ENCODE measurements at places on chromosomes 1 and 21. TPM values are rescaled to one million over a fixed set of nuclear protein-coding genes. Genes with fewer than 3 reads are reported as not detected.

GSTM1 gene
- not detected for total RNA-seq

KCNJ6 gene
- total RNA-seq, result not detected

GJA9 gene
- total RNA-seq, result not detected

MNDA gene
- 0.53 TPM for total RNA-seq

SPRR5 gene
- not detected for total RNA-seq

CSF3R gene
- total RNA-seq, result 4.3 TPM

PDC gene
- total RNA-seq, result not detected

CYP4B1 gene
- 0.33 TPM for total RNA-seq

GRCh38 chr1:215568299-215568692 lies 1.2 kb downstream of the KCTD3 start:
- no peak for DNase-seq

DNA sequence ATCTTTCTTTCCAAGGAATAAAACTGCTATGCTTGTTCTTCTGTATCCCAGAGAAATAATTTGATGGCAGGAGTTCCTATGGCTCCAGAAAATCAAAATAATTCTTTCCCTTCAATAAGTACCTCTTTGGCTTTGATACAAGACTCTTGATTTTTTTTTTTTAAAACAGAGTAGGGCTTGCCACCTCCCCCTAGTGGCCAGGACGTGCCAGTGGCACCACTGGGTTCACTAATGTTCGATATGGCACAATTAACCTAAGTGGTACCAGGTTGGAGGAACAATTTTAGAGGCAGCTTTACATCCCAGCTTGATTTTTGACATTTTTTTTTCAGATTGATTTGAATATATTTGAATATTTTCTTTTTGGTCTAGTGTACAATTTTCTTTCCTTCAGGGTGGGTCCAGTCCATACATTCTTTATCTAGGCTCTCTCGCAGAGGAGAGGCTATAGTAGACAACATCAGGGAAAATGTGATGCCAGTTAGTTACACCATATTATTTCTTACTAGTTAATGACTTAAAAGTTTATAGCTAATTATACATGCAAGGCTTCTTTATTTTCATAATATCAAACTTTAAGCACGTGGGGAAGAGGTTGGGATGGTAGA lies 330.9 kb downstream of the S1PR1 start:
- DNase-seq, result no peak

DNA sequence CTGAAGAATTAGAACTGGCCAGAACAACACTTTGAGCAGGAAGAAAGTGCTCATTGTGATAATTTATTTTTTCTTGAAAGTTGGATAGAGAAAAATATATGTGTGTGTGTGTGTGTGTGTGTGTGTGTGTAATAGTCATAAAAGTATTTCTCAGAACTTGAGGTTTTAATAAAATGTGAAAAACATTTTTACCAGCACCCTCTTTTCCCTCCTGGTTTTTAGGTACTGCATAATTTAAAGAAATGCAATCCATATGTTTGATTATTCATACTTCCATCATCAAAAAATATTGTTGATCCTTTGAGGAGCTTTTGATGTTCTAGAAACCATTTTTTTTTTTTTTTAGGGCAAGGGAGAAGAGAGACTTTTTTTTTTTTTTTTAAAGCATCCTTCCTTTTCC lies 66.8 kb upstream of the JUN start:
- no peak for DNase-seq

- DNase-seq, result no peak
Measured at GRCh38 chr1:216528816-216529215, 105.6 kb upstream of the USH2A start.

GRCh38 chr1:32144033-32144432 lies 35.4 kb upstream of the TXLNA start:
- no peak for DNase-seq

DNA sequence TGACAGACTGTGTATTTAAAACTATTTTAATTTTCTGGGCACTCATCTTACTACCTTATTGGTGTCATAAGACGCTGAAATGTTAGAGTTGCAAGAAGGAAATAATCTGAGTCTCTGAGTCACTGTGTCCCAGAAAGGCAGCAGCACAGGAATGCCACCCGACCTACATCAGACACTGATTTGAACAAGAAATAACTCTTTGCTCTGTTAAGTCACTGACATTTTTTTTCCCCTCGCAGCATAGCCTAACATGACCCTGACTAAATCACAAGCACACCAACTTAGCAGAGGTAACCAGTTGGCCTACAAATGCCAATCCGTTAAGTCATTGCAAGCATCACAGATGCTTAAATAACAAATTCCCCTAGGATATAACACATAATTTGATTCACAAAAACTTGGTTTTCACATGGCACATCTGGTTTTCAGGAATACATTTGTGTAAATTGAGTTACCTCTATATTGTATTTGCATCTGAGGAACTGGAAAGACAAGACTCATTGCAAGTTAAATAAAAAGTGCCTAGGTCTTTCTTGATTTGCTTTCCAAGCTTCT lies 349.1 kb downstream of the SEC16B start:
- no peak for DNase-seq

- no peak for DNase-seq
Measured at GRCh38 chr1:218421531-218421930, 76.4 kb downstream of the TGFB2 start.

GRCh38 chr1:27872059-27872801 lies at the start of gene THEMIS2:
TSS of gene THEMIS2 (plus strand) at chr1:27872544. CDS start at chr1:27872572, 28 bp downstream.
- DNase-seq, result peak; percentile 68

GRCh38 chr1:59340411-59341307 lies 43.8 kb downstream of the FGGY start:
- no peak for DNase-seq

- no peak for DNase-seq
Measured at GRCh38 chr1:100750005-100750885, 30.7 kb downstream of the VCAM1 start.

DNA sequence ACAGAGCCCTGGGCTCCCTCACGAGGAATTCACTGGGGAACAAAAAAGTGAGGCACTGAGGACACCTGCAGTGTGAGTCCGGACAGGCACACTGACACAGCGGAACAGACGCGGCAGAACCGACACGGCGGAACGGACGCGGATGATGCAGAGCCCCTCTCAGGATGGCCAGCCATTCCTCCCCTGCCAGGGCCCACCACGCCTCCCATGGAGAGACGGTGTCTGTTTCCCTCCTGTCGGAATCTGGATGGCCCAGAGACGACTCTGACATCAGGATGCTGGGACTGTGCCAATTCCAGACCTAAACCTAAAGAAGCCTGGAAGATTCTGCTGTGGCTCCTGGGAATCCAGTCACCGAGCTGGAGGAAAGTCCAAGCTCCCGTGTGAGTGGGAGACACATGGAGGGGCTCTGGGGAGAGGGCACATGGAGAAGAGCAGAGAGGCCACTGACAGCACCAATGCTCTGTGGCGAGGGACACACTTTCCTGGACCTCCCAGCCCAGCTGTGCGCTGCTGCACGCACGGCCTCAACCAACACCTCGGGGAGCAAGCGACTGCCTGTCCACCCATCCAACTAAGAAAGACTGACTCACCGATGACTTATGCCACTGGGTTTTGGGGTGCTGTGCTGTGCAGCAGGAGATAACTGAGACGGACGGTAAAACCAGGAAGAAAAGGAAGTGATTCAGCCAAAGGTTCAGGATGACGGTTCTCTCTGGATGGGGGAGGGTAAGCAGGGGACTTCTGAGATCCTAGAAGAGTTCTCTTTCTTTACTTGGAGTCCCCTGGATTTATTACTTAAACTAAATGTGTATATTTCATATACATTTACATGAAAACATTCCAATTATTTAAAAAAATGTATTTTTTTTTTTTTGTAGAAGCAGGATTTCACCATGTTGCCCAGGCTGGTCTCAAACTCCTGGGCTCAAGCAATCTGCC lies 23.3 kb downstream of the ZBTB17 start:
- no peak for DNase-seq

DNA sequence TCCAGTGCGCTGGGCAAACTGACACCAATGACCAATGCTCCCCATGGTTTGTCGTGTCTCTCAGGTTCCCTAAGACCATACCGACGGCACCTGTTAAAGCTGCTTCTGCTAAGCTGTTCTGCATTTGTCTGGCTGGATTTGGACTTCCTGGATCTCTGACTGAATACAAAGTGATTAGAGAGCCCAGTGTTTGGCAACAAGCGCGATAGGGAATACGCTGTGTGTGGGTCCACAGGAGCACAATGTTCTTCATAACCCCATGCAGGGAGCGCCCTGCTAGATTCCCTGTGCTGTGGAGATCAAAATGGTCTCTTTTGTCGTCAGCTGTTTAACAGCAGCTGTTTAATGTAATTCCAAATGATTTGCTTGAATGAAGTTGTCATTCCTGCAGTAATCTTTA lies 26.0 kb upstream of the ESRRG start:
- no peak for DNase-seq

Measured in left lobe of liver (tissue), 2 donors.